ENCODE measurements at places on chromosomes 1 and 21. TPM values are rescaled to one million over a fixed set of nuclear protein-coding genes. Genes with fewer than 3 reads are reported as not detected.
A peak's percentile ranks its signal among the peaks of the same experiment; 100 is the strongest.

DNA sequence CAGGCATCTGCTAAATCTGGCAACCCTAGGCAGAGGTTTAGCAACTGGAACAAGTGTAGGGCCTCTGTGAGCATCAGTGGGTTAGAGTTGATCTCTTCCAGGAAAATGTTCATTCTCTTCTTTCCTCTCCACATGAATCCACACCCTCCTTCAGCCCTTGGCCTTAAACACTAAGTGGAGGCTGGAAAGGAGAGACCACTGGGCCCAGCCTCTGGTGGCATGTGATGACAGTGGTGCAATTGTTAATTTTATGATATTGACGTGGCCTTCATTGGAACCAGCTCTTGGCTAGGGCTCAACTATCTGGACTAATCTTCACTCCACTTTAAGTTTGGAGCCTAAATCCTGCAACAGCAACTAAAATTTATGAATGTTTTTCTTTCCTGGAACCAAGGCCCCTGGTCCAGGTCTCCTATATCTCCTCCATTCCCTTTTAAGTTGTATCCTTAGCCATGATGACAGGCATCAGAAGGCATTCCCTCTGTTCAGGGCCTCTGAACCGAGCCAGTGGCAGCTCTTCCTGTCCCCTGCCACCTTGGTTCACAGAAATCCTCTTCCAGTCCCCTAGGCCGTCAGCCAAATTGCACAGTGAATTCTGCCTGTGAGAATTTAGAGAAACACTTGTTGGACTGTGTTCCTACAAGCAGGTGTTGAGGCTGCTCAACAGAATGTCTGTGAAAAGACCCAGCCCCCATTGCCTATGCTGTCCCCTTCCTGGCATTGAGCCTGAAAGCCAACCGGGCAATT, 132.2 kb downstream of the PSMG1 start:
- peaks cover 4% of the 10 kb centered on the region for H3K4me1 ChIP-seq
- DNase-seq: no peak
- H3K4me3 ChIP-seq: no peak overlapping the region
- no peaks in the 10 kb centered on the region for H3K27me3 ChIP-seq

Gene ABCA4
- 0.09 TPM for total RNA-seq

Gene TXLNA
- total RNA-seq: 20.2 TPM

Gene C8A
- total RNA-seq: not detected

Gene AGMAT
- total RNA-seq: 2.6 TPM

DNA sequence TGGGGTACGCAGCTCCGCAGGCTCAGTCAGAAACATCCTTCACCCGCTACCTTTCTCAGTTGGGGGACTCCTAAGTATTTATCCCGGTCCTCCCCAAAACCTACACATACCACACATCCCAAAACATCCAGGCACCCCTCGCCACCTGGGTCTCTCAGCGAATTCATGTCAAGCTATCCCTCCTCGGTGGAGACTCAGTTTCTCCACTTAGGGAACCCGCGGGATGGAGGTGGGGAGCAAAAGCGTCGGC, 1.3 kb upstream of the ZBTB7B start:
- H3K4me3 ChIP-seq: peak overlapping the region; percentile 78
- no peak for DNase-seq
- H3K4me1 ChIP-seq: peaks cover 37% of the 10 kb centered on the region
- no peaks in the 10 kb centered on the region for H3K27me3 ChIP-seq
- H3K36me3 ChIP-seq: no peaks in the 10 kb centered on the region
- H3K27ac ChIP-seq: peak overlapping the region; percentile 91

- H3K27ac ChIP-seq: no peak overlapping the region
- no peaks in the 10 kb centered on the region for H3K36me3 ChIP-seq
- no peak overlapping the region for H3K4me3 ChIP-seq
- H3K27me3 ChIP-seq: no peaks in the 10 kb centered on the region
- DNase-seq: no peak
- no peaks in the 10 kb centered on the region for H3K4me1 ChIP-seq
These were observed 191.9 kb downstream of the PTPRU start for GRCh38 chr1:29428280-29428615.

Gene NBPF14
- total RNA-seq: 6.4 TPM

GRCh38 chr21:29667651-29668050, 272.1 kb downstream of the GRIK1 start:
- H3K4me3 ChIP-seq: no peak overlapping the region
- H3K4me1 ChIP-seq: no peaks in the 10 kb centered on the region
- no peaks in the 10 kb centered on the region for H3K27me3 ChIP-seq
- DNase-seq: no peak
- H3K36me3 ChIP-seq: no peaks in the 10 kb centered on the region

DNA sequence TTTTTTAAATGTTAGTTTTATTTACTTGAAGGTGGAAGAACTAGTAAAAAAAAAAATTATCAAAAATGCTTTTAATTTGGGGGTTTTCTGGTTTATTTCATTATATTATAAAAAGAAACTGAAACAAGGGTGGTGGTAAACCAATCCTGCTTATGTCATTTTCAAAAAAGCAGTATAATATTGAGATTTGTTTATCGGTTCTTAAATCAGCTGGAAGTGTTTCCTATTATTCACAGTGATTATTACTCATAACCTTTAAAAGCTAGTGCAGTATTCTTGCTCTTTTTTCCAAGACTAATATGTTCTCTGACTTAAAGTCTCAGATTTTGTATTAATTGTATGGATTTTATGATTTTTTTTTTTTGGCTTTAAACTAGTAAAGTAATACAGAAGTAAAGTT, 5.4 kb upstream of the LRRC40 start:
- H3K4me3 ChIP-seq: no peak overlapping the region
- no peaks in the 10 kb centered on the region for H3K27me3 ChIP-seq
- H3K4me1 ChIP-seq: peaks cover 34% of the 10 kb centered on the region

- no peak overlapping the region for H3K4me3 ChIP-seq
- no peaks in the 10 kb centered on the region for H3K36me3 ChIP-seq
- no peaks in the 10 kb centered on the region for H3K27me3 ChIP-seq
- H3K27ac ChIP-seq: no peak overlapping the region
These were observed 412.5 kb downstream of the PTPRU start for GRCh38 chr1:29648798-29649188.

- no peaks in the 10 kb centered on the region for H3K36me3 ChIP-seq
- H3K4me1 ChIP-seq: peaks cover 30% of the 10 kb centered on the region
- no peak overlapping the region for H3K4me3 ChIP-seq
- peak overlapping the region; percentile 76 for H3K27ac ChIP-seq
- DNase-seq: no peak
- H3K27me3 ChIP-seq: no peaks in the 10 kb centered on the region
These were observed 160.9 kb upstream of the UBE2U start for GRCh38 chr1:64042331-64043100.

- peaks cover 71% of the 10 kb centered on the region for H3K4me1 ChIP-seq
- peak overlapping the region; percentile 43 for H3K27ac ChIP-seq
- no peaks in the 10 kb centered on the region for H3K36me3 ChIP-seq
These were observed 36.1 kb downstream of the PEX14 start for GRCh38 chr1:10510520-10511493.

DNA sequence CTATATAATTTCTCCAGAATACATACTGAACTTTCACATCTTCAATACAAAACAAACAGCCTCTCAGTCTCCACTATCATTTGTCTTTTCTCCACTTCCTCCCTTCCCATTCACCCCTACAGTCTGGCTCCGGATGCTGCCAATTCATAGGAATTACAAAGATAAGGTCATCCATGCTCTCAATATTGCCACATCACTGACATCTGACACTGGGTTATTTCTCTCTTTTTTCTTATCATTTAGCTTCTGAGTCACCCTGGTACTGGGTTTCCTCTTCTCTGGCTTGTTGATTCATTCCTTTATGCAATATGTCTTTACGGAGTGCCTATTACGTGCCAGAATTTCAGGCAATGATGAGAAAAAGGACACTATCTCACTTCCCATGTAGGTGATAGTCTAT, 3.1 kb upstream of the SH3BP5L start:
- no peak overlapping the region for H3K4me3 ChIP-seq
- H3K36me3 ChIP-seq: no peaks in the 10 kb centered on the region
- no peaks in the 10 kb centered on the region for H3K27me3 ChIP-seq
- no peak for DNase-seq

- peaks cover 9% of the 10 kb centered on the region for H3K36me3 ChIP-seq
- no peaks in the 10 kb centered on the region for H3K27me3 ChIP-seq
- DNase-seq: peak; percentile 59
- peak overlapping the region; percentile 74 for H3K4me3 ChIP-seq
These were observed 3.9 kb downstream of the ID3 start for GRCh38 chr1:23555270-23555985.

DNA sequence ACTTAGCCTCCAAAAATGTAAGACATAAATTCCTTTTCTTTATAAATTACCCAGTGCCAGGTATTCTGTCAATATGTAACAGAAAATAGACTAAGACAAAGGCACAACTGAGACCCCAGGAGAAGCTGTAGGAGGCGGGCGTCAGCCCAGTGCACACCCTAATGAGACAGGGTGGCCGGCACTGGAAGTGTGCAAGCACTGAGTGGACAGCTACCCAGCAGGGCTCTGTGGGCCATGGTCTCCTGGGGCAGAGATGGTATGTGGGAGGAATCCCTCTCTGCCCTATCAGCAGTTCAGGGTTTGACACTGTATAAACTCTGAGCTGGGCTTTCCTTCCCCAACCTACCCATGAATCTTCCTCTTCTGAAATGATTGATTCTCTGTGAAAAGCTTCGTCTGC, 139.5 kb downstream of the GLIS1 start:
- H3K36me3 ChIP-seq: no peaks in the 10 kb centered on the region
- no peak overlapping the region for H3K4me3 ChIP-seq
- H3K27me3 ChIP-seq: no peaks in the 10 kb centered on the region
- no peak overlapping the region for H3K27ac ChIP-seq
- no peaks in the 10 kb centered on the region for H3K4me1 ChIP-seq

- no peak overlapping the region for H3K4me3 ChIP-seq
- no peaks in the 10 kb centered on the region for H3K36me3 ChIP-seq
- no peak for DNase-seq
- H3K27me3 ChIP-seq: no peaks in the 10 kb centered on the region
- no peaks in the 10 kb centered on the region for H3K4me1 ChIP-seq
These were observed 987.8 kb upstream of the ADAMTS5 start for GRCh38 chr21:27954543-27955165.

Gene RHOU
- 14.6 TPM for total RNA-seq

Gene VWA1
- 4.5 TPM for total RNA-seq

GRCh38 chr1:95093296-95093695, 20.5 kb upstream of the ALG14 start:
- no peaks in the 10 kb centered on the region for H3K36me3 ChIP-seq
- no peak overlapping the region for H3K27ac ChIP-seq
- H3K27me3 ChIP-seq: no peaks in the 10 kb centered on the region
- no peak for DNase-seq

DNA sequence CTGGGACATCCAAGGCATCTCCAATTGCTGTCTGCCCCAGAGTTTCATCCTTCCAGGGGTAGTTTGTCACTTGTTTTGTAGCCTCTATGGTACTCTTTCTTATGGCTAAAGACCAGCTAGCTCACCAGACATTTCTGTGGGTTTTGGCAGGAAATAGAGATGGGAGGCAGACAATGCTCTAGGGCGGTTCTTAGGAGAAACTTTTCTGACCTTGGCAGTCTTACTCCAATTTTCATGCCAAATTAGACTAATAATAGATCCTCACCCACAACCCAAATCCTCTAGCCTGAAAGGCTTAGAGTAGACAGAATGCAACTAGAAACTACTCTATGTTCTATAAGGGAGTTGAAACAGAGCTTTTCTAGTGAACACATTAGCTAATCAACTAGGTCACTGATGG, 69.8 kb downstream of the LRIG2 start:
- H3K27me3 ChIP-seq: no peaks in the 10 kb centered on the region
- H3K4me3 ChIP-seq: no peak overlapping the region
- no peaks in the 10 kb centered on the region for H3K36me3 ChIP-seq
- no peaks in the 10 kb centered on the region for H3K4me1 ChIP-seq
- no peak for DNase-seq
- no peak overlapping the region for H3K27ac ChIP-seq

DNA sequence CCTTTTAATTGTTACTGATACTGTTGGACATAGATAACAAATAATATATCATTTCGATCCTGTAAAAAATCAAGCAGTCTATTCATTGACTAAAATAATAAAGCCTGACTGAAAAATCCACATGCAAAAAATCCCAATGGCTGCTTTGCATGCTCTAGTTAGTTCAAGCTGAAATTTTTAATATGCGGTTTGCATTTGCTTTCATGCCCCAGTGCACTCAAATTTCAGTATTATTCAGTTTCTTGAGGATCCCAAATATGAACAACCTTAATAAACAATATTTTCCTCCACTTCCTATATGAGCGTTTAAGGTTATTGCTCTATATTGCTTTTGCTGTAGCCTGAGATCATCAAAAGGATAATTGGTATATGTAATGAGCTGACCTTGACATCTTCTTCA, 75.1 kb upstream of the DPH5 start:
- no peak overlapping the region for H3K27ac ChIP-seq
- H3K4me3 ChIP-seq: no peak overlapping the region
- H3K27me3 ChIP-seq: no peaks in the 10 kb centered on the region
- DNase-seq: no peak
- no peaks in the 10 kb centered on the region for H3K36me3 ChIP-seq

All from psoas muscle (tissue), 8 donors.